CD4-positive, alpha-beta T cell treated with Interleukin-15 for 4 hours (primary cell): ENCODE measurements at places on chromosomes 13 and 19.

- DNase-seq: no peak
Observed at GRCh38 chr19:4390017-4390566, 10.3 kb downstream of the SH3GL1 start.

DNA sequence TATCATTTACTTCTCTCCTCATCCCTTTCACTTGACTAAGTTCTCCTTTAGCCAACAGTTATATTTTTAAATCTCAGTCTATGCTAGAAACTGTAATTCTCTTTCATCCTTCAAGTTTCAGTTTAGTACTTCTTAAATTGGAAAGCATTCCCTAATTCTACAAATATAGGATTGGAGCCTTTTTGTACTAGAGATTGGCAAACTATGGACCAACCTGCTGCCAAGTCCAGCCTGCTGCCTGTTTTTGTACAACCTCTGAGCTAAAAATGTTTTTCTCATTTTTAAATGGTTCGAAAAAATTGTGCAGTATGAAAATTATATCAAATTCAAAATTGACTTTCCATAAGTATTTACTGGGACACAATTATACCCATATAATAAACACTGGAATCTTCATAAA, 1381.5 kb upstream of the SPRY2 start:
- DNase-seq: no peak

GRCh38 chr19:32091241-32091640, 254.2 kb upstream of the ZNF507 start:
- DNase-seq: no peak

GRCh38 chr19:39106194-39106593, 19.4 kb upstream of the PAK4 start:
- no peak for DNase-seq

DNA sequence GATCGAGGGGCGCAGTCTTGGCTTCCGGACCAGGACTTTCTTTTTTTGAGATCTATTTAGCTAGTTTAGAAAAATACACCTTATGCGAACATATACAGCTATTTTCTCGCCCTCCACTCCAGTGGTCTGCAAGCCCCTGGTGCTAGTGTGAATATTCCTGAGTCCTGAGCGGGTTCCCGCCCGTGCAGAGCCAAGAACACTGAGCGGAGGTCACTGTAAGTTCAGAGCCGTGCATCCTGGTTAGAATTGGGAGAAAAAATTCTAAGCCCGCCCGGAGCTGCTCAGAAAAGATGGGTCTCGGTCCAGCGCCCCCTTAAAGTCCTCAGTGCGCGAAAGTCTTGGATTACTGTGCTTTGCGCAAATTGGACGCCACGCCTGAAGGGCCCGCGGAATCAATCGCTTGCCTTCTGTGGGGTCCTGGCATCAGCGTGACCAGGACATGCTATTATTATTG, 117.7 kb downstream of the KCNRG start:
- no peak for DNase-seq

GRCh38 chr13:39942552-39943273, 287.3 kb downstream of the COG6 start:
- DNase-seq: peak; percentile 72

- peak; percentile 59 for DNase-seq
Observed at GRCh38 chr13:32310134-32310706, 4.9 kb downstream of the ZAR1L start.

DNA sequence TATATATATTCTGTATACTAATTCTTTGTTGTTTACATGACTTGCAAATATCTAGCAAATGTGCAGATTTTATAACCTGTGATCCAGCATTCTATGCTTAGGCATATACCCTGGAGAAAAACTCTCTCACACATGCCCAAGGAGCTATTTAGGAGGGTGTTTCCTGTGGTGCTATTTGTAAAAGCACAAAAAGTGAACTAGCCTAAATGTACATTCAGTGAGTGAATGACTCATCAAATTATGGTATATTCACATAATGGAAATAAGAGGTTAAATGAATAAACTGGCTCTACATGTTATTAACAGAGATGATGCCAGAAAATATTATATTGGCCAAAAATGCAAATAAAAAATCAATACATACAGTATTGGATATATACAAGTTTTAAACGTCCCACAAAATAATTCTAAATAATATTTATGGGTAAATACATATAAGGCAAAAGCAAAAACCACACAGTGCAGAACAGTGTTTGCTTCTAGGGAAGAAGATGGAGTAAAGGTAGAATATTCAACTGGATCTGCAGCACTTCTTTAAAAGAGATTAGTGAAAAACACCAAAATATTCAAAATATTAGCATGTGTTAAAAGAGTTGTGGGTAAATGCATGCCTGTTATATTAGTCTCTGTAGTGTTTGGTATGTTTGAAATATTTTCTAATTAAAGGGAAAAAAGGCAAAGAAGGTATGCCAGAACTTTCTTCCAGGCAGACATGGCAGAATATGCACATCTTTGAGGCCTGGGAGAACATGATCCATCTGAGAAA, 344.7 kb downstream of the KLF5 start:
- DNase-seq: no peak

DNA sequence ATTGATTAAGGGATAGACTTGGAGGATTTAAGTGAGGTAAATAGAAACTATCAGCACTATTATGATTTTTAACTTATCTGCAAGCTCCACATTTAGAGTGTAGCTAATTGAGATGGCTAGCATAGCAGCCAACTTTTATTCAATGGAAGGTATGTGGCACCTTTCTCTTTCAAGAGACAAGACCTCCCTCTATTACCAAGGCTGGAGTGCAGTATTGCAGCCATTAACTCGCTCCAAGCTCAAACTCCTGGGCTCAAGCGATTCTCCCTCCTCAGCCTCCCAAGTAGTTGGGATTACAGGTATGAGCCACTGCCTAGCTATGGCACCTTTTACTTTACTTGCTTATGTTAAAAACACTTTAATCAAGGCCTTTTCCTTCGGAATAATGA, 8.2 kb downstream of the TPT1 start:
- no peak for DNase-seq

DNA sequence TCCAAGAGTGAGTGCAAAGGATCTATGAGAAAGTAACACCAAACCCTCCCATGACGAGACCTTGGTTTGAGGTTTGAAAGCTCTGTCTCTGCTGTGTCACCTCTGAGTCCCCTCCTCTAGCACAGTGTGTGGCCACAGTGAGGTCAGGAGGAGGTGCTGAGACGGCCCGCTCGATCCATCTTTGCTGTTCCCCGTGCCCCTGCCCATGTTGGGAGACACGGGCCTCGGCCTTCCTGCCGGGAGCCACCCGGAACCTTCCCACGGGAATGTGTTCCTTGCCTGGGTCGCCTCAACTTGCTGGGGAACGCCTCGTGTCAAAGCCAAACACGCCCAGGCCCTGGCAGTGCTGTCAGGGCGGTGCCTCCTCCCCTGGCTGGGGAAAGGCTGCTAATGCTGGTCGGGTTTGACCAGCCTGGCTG, 10.1 kb downstream of the NANOS3 start:
- DNase-seq: peak; percentile 63

DNA sequence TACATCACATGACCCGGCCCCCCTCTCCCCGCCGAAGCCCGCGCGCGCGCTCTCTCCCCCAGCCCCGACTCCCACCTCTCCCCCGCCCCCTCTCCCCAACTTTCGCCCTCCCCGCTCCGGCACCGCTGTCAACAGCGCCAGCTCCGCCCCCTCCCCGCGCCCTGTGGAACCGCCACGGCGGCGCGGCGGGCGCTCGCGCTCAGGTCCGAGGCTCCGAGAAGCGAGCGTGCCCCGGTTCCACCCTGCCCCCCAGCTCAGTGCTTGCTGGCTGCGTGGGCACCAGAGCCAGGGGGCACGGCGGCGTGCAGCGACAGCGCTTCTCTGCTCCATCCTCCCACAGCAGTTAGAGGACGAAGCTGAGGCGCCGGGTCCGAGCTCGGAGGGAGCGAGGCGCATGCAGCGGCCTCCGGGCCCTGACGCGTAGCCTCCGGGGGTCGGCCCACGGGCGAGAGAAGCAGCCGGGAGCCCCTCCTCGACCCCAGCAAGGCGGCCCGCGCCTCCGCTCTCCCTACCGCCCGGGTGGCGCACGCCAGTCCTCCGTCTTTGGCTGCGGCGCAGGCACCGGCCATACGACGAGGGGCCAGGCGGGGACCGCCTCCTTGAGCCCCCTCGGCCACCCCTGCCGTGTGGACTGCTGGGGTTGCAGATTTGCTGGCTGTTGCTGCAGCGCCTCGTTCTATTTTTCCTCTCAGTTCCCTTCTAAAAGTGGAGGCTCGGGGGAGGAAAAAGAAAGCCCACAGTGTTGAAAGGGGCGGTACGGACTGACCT, 109.5 kb downstream of the KCNRG start:
- DNase-seq: peak; percentile 95

DNA sequence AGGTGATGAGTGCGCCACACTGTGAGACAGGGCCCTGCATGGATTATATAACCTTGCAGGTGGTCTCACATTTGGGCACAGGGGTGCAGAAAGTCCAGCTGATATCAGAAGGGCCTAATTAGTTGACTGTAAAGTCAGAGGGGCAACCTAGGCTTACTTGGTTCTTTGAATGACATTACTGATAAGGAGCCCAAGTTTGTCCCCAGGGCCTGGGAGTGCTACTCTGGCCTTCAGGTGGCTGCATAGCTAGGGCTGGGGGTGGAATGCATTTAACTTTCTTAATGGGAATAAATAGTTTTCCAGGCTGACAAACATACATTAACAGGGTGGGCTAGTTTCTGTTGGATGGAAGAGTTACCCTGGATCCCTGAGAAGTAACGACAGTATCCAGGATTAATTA, 3.3 kb downstream of the WDR87 start:
- DNase-seq: no peak

DNA sequence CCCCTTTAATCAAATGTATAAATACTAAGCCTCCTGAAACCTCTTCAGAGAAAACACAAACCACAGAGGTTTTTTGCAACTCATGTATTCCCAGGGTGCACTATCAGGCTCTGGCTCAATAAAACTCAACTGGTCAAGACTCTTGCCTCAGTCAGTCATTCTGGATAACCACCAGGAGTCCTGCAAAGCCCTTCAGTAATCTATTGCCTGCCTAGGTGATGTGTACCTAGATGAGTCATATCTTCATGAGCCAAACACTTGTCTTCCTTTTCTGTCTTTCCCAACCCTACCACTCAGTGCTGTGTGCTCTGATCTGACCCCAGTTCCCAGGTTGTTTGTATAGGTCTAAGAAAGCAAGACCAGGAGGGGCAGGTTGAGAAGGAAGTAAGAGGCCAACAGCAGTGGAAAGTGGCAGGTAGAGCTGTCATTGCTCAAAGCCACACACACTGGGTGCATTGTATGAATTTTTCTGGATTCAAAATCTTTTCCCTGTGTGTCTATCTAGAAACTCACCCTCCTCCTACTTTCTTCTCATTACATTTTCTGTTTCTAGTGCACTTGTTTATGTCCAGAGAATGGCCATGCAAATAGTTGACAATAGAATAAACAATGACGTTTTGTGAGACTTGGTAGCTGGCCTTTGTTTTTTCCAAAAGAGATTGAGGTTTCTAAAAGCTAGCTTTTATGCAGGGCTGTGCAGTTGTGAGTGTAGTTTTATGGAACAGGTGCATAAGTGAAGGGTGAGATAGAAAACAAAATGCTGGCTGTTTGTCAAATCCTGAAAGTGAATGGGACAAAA, 48.1 kb downstream of the PSG1 start:
- no peak for DNase-seq

- DNase-seq: peak; percentile 74
Observed at GRCh38 chr19:16351133-16351809, 26.6 kb downstream of the KLF2 start.

GRCh38 chr19:50264483-50265186, 61.2 kb downstream of the MYH14 start:
- no peak for DNase-seq

DNA sequence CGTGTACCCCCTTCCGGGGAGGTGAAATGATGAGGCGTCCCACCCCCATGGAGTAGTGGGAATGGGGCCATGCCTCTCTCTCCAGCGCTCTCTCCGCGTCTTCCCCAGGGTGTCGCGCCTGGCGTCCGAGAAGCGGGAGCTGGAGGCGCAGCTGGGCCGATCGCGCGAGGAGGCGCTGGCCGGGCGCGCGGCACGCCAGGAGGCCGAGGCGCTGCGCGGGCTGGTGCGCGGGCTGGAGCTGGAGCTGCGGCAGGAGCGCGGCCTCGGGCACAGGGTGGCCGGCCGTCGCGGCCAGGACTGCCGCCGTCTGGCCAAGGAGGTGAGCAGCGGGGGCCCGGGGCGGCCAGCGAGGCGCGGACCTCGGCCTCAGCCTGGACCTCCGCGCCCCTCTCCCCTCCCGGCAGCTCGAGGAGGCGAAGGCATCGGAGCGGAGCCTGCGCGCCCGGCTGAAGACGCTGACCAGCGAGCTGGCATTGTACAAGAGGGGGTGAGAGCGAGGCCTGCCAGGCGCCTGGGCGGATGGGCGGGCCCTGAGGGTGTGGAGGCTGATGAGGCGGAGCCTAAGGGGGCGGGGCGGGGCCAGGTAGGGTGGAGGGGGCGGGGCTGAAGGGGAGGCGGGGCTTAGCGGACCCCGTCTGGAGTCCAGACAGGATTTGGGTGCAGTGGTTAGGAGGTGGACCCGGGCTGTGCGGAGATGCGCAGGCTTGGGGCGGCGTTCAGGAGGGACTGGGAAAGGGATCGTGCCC, 7.7 kb downstream of the PGLYRP1 start:
- peak; percentile 38 for DNase-seq

- DNase-seq: no peak
Observed at GRCh38 chr13:53079691-53080090, 51.1 kb downstream of the OLFM4 start.

DNA sequence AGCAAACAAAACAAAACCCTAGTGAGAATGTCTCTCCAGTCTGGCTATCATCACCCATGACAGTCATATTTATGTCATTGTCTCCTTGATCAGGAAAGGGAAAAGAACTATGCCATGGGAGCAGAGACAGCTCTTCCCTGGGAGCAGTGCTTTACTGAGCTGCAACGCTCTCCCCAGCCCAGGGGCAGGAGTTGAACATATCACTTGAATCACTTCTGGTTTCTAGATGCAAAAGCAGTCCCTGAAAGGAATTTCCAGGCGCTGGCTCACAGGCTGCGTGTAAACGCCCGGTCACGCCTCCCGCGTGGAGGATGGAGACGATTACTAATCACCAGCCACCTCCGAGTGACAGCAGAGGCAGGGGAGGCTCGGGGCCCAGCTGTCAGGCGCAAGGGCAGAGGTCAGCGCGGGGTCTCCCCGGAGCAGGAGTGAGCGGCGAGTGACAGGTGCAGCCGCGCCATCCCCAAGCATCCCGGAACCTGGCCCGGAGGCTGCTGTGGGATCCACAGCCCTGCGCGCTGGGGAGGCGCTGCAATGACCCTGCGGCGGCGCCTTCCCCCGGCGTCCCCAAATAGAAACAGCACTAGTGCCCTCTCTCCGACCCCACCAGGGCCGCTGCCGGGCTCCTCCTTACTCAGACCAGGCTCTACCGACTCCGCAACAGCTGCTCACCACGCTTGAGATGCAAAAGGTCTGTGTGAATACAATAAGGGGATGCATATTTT, 23.5 kb upstream of the DCLK1 start:
- DNase-seq: no peak

- DNase-seq: no peak
Observed at GRCh38 chr19:7562646-7563393, 27.3 kb downstream of the PNPLA6 start.
